Uterus (tissue), 4 donors: ENCODE measurements at places on chromosomes 6 and 20.

- no peak overlapping the region for H3K4me3 ChIP-seq
- no peaks in the 10 kb centered on the region for H3K4me1 ChIP-seq
- no peak overlapping the region for H3K27ac ChIP-seq
- no peaks in the 10 kb centered on the region for H3K36me3 ChIP-seq
Observed at GRCh38 chr6:145823328-145823944, 8.8 kb upstream of the FBXO30 start.

- no peaks in the 10 kb centered on the region for H3K4me1 ChIP-seq
- H3K36me3 ChIP-seq: no peaks in the 10 kb centered on the region
- H3K4me3 ChIP-seq: no peak overlapping the region
- H3K27me3 ChIP-seq: no peaks in the 10 kb centered on the region
- H3K27ac ChIP-seq: no peak overlapping the region
Observed at GRCh38 chr20:46898423-46898822, 3.8 kb downstream of the EYA2 start.

DNA sequence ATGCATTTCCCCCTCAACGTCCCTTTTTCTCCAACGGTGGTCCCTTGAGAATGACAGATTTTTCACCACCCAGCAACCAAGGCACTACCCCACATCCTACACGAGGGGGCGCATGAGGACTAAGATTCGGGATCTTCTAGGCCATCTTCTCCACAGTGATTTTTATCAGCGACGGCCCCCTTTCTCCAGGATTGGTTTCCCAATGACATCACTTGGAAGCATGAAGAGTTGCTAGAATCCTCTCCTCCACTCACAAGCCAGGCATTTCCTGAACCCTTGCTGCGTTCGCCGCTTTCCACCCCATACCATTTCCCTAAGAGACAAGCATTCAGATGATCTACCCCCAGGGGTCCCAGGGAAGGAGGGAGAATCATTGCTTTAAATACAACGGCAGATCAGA is 252.0 kb downstream of the HIVEP2 start:
- H3K27ac ChIP-seq: no peak overlapping the region
- no peaks in the 10 kb centered on the region for H3K27me3 ChIP-seq
- no peaks in the 10 kb centered on the region for H3K4me1 ChIP-seq
- no peak overlapping the region for H3K4me3 ChIP-seq
- no peaks in the 10 kb centered on the region for H3K36me3 ChIP-seq
- peak; percentile 65 for DNase-seq

DNA sequence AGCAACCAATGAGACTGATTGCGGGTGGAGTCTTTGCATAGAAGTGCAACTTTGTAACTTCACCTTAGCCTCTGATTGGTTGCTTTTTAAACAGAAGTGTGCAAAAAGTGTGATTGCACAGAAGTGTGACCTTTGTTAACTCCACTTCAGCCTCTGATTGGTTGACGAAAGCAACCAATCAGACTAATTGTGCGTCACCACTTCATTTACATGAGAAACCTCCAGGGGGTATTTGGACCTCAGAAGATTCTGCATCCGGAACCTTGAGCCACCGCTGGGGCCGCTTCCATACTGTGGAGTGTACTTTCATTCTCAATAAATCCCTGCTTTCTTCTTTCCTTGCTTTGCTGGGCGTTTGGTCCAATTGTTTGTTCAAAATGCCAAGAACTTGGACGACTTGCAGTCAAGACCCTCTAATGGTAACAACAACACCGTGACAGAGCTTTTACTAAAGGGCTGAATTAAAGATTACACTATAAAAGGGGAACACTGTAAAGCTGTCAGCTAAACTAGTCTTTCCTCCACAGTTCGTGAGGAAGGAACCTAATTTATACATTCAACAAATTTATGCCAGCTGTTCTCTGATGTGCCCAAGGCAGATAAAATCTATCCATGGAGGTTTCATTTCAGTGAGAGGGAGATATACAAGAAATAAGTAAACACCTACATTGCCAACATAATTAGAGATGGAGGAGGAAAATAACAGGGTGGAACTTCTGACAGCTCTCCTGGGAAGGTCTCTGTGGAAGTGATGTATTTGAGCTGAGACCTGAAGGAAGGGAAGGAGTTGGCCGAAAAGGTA is 1.4 kb upstream of the HECA start:
- H3K36me3 ChIP-seq: no peaks in the 10 kb centered on the region
- H3K4me1 ChIP-seq: peaks cover 12% of the 10 kb centered on the region
- H3K27me3 ChIP-seq: no peaks in the 10 kb centered on the region
- H3K4me3 ChIP-seq: peak overlapping the region; percentile 17

GRCh38 chr6:21971541-21971940 is 325.3 kb downstream of the PRL start:
- H3K36me3 ChIP-seq: no peaks in the 10 kb centered on the region
- peak overlapping the region; percentile 58 for H3K27ac ChIP-seq
- no peak for DNase-seq
- no peaks in the 10 kb centered on the region for H3K27me3 ChIP-seq
- H3K4me1 ChIP-seq: no peaks in the 10 kb centered on the region

- H3K4me3 ChIP-seq: no peak overlapping the region
- H3K4me1 ChIP-seq: no peaks in the 10 kb centered on the region
- no peaks in the 10 kb centered on the region for H3K27me3 ChIP-seq
- H3K36me3 ChIP-seq: no peaks in the 10 kb centered on the region
- no peak overlapping the region for H3K27ac ChIP-seq
- no peak for DNase-seq
Observed at GRCh38 chr6:113679051-113679450, 178.1 kb upstream of the MARCKS start.

DNA sequence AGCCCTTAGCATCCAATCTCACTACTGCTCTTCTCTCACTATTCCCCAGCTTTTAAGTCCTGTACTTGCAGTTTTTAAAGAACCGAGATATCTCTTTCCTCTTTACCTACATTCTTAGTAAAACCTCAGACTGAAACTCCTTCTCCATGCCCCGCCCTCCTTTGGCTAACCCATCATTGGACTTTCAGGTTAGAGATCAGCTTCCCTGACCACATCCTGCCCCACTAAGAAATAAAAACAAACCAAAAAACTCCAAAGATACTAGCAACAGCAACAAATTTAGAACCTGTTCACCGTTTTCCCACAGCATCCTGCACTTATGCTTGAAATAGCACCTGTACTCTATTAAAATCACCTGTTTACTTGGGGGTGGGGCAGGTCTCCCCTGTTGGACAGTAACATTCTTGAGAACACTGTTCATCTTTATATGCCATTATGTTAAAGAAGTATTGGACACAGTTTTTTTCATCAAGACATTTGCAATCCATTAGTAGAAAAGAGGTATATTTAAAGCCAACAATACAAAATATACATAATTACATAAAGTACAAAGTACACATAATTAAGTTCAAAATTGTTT is 16.3 kb upstream of the SMAP1 start:
- no peak overlapping the region for H3K27ac ChIP-seq
- no peak for DNase-seq

DNA sequence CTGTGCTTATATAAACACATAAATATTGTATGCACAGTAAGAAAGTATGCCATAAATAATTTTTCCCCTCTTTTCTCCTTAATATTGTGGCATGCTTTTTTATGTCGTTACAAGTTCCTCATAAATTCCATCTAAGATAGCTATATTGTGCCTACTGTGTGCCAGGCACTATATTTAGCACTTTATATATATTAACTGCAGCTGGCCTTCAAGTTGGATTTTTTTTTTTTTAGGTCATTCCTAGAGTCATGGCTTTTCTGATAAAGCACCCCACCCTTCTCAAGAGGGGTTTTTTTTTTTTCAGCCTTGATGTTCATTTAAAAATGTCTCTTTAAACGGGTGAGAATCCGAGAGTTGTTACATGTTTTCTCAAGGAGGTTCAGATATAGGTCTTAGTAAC is 42.8 kb upstream of the RNF8 start:
- H3K4me3 ChIP-seq: no peak overlapping the region
- no peak for DNase-seq
- H3K4me1 ChIP-seq: no peaks in the 10 kb centered on the region
